ENCODE measurements at places on chromosomes 3 and 15. TPM values are rescaled to one million over a fixed set of nuclear protein-coding genes. Genes with fewer than 3 reads are reported as not detected.

- H3K27me3 ChIP-seq, result peaks cover 22% of the 10 kb centered on the region
- no peak for DNase-seq
- H3K36me3 ChIP-seq, result no peaks in the 10 kb centered on the region
- no peak overlapping the region for H3K4me3 ChIP-seq
- no peak overlapping the region for H3K27ac ChIP-seq
- peaks cover 12% of the 10 kb centered on the region for H3K4me1 ChIP-seq
Measured at GRCh38 chr15:68469162-68470048, 37.4 kb upstream of the ITGA11 start.

DNA sequence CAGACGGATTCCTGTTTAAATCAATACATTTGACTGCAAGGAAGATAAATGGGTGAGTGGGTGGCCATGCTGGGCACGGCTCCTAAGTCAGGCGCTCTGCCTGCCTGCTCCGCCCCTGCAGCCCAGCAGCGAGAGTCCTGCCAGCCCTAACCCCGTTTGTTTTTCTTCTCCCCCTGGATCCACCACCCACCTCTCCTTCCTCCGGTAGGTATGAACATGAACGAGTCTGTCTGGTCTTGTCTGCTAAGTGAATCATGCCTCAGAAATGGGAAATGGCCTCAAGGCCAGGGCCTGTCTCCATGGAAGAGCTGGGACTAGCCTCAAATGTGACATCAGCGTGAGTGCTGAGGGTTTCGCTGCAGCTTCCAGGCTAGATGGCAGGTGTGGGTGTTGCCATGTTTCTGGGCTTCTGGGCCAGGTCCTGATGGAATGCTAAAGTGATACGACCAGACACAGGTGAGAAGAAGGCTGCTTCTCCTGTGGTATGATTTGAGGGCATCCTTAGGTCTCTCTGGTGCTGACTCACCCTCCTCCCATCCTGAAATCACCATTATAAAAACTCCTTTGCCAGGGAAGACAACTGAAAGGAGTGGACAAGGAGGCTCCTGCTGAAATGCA lies 5.6 kb upstream of the FEM1B start:
- H3K36me3 ChIP-seq, result no peaks in the 10 kb centered on the region
- H3K27ac ChIP-seq, result no peak overlapping the region
- peaks cover 5% of the 10 kb centered on the region for H3K27me3 ChIP-seq
- no peaks in the 10 kb centered on the region for H3K4me1 ChIP-seq
- no peak for DNase-seq

DNA sequence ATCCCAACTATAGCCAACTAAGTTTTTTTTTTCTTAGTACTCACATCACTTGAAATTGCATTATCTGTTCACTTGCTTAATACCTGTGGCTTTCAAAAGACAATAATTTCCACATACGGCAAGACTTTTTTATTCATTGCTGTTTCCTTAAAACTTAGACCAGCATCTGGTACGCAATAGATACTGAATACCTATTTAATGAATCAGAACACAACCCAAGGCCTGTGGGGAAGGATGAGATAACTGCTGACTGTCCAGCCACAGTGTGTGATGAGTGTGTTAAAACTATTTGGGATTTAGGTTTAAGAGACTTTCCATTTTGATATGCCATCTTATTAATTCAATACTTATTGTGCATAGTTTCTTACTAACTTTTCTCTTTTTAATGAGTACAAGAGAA lies 988.7 kb downstream of the NTRK3 start:
- H3K4me3 ChIP-seq, result no peak overlapping the region
- no peak overlapping the region for H3K27ac ChIP-seq
- H3K4me1 ChIP-seq, result no peaks in the 10 kb centered on the region
- 0 out of 3 replicates have a peak, but pooled peaks cover 2% of the 10 kb centered on the region for H3K36me3 ChIP-seq

ENTPD3 gene
- total RNA-seq, result 0.44 TPM

SERPINI2 gene
- 0.13 TPM for total RNA-seq

DNA sequence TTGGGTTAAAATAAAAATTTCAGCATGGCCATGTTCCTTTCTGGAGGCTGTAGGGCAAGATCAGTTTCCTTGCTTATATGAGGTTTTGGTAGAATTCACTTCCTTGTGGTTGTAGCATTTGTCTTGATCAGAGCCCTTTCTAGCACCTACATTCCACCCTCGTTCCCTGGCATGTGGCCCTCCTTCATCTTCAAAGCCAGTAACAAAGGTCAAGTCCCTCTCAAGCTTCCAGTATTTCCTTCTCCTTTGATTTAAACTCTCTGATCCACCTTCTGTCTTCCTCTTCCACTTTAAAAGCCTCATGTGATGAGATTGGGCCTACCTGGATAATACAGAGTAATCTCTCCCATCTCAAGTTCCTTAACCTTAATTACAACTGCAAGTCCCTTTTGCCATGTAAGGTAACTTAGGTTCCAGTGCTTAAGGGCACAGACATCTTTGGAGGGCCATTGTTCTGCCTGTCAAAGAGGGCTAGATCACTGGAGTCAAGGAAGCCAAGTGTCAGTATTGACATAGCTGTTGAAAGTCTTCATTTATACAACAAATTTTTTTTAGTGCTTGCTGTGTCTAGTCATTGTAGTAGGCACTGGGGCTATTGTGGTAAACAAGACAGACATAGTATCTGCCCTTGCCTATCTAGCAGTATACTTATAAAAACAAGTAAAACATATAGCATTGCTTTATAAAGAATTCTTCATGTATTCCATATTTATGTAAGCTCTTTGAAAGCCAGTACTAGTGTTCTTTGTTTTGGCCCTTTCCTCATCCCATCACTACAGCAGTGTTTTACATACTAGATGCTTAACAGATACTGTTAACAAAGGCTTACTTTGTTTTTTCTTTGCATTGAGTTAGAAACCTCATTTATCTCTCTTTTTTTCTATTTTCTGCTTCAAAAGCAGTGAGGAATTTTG lies 40.7 kb downstream of the GLCE start:
- no peak overlapping the region for H3K4me3 ChIP-seq
- H3K36me3 ChIP-seq, result no peaks in the 10 kb centered on the region
- H3K27ac ChIP-seq, result no peak overlapping the region
- no peaks in the 10 kb centered on the region for H3K27me3 ChIP-seq
- DNase-seq, result no peak

GRCh38 chr15:68411343-68411675 lies 20.7 kb downstream of the ITGA11 start:
- no peaks in the 10 kb centered on the region for H3K36me3 ChIP-seq
- H3K27ac ChIP-seq, result no peak overlapping the region
- DNase-seq, result no peak
- H3K4me3 ChIP-seq, result no peak overlapping the region
- peaks cover 17% of the 10 kb centered on the region for H3K27me3 ChIP-seq
- no peaks in the 10 kb centered on the region for H3K4me1 ChIP-seq

RTF1 gene
- total RNA-seq, result 23.3 TPM

DNA sequence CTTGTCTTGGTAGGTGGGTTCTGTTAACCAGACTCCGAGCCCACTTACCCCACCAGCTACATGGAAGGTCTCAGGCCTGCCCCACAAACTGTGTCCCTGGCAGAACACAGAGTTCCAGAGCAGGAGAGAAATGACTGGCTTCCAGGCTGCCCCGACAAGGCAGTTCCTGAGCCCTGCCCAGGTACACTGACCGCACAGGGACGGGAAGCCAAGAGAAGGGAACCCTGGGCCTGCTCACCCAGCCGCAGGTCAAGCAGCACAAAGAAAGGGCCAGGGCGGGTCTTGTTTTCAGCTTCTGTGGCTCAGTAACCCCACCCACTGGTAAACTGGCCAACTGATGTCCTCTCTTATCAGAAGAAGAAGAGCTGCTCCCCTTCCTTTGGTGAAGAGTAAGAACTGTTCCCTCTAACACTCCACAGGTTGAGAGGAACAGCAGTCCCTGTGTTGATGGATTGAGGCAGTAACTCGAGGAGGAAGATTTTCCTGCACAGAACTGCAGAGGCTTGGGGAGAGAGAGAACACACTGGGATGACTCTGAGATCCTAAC lies 68.4 kb downstream of the CRTC3 start:
- peaks cover 34% of the 10 kb centered on the region for H3K4me1 ChIP-seq
- H3K36me3 ChIP-seq, result peaks cover 15% of the 10 kb centered on the region
- peak overlapping the region; percentile 86 for H3K27ac ChIP-seq
- peak overlapping the region; percentile 4 for H3K4me3 ChIP-seq

B3GALNT1 gene
- total RNA-seq, result 2.0 TPM

DNA sequence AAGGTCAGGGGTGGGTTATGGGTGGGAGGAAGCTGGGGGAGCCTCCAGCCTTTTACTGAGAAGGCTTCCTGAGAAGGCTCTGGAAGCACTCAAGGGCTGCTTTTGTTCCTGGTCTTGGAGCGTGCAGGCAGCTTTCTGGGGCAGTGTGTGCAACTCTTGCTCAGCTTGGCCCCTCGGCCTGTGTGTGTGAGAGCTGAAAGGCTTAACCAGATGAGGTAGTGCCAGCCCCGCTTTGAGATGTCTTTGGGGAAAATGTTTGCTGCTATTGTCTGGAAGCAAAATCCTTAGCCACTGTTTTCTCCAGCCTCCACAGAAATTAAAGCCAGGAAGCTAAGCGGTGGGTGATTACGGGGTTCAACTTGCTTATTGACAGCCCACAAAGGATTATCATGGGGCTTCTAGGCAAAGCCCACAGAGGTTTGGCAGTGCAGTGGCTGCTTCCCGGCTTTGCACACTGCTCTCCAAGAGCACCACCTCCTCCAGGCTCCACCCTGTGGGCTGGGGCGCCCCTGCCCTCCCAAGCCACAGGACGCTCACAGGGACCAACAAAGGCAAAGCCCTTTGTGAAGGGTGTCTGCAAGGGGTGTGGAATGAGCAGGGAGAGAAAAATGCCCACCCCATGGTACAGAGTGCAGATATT lies 121.7 kb upstream of the TLE3 start:
- no peak for DNase-seq
- H3K27ac ChIP-seq, result no peak overlapping the region
- no peak overlapping the region for H3K4me3 ChIP-seq
- no peaks in the 10 kb centered on the region for H3K36me3 ChIP-seq

LSMEM2 gene
- total RNA-seq, result not detected

- H3K27ac ChIP-seq, result no peak overlapping the region
- no peak overlapping the region for H3K4me3 ChIP-seq
- peaks cover 76% of the 10 kb centered on the region for H3K36me3 ChIP-seq
- no peak for DNase-seq
Measured at GRCh38 chr15:43414196-43414595, 43.3 kb downstream of the TUBGCP4 start.

GRCh38 chr15:29098652-29099051 lies 171.0 kb downstream of the NSMCE3 start:
- H3K4me3 ChIP-seq, result no peak overlapping the region
- peaks cover 24% of the 10 kb centered on the region for H3K36me3 ChIP-seq
- no peak for DNase-seq
- H3K4me1 ChIP-seq, result no peaks in the 10 kb centered on the region

DNA sequence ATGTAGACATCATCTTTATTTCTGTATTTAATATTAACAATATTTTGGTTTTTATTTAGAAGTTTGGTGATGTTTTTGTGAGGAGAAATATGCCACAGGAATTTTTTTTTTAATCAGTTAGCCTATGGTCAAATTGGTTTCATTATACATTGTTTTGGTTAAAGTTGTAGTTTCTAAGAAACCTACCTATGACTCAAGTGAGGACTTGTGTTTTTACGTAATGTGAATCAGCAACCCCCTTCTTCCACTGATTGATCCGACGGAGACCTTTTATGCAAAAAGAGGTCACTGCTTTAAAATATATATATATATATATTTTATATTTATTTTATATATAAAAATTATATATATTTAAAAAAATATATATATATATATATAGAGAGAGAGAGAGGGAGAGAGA lies 698.1 kb downstream of the FHIT start:
- H3K36me3 ChIP-seq, result no peaks in the 10 kb centered on the region
- no peaks in the 10 kb centered on the region for H3K4me1 ChIP-seq
- no peak for DNase-seq
- H3K27ac ChIP-seq, result no peak overlapping the region
- H3K27me3 ChIP-seq, result no peaks in the 10 kb centered on the region
- no peak overlapping the region for H3K4me3 ChIP-seq

- no peaks in the 10 kb centered on the region for H3K36me3 ChIP-seq
- H3K27me3 ChIP-seq, result no peaks in the 10 kb centered on the region
- no peak for DNase-seq
Measured at GRCh38 chr3:129727707-129728106, 121.2 kb upstream of the PLXND1 start.

- H3K27me3 ChIP-seq, result no peaks in the 10 kb centered on the region
- H3K4me3 ChIP-seq, result no peak overlapping the region
- H3K36me3 ChIP-seq, result no peaks in the 10 kb centered on the region
- H3K4me1 ChIP-seq, result peaks cover 55% of the 10 kb centered on the region
Measured at GRCh38 chr3:194575484-194576210, 57.6 kb downstream of the TMEM44 start.

IL12A gene
- 0.13 TPM for total RNA-seq

GRCh38 chr3:117367861-117368260 lies 658.3 kb downstream of the TUSC7 start:
- no peak overlapping the region for H3K4me3 ChIP-seq
- no peaks in the 10 kb centered on the region for H3K27me3 ChIP-seq
- H3K4me1 ChIP-seq, result no peaks in the 10 kb centered on the region

- H3K4me1 ChIP-seq, result no peaks in the 10 kb centered on the region
- no peaks in the 10 kb centered on the region for H3K27me3 ChIP-seq
- H3K4me3 ChIP-seq, result no peak overlapping the region
- no peaks in the 10 kb centered on the region for H3K36me3 ChIP-seq
- DNase-seq, result no peak
Measured at GRCh38 chr3:134356411-134357040, 17.7 kb downstream of the AMOTL2 start.

GOLIM4 gene
- total RNA-seq, result 27.0 TPM

DNA sequence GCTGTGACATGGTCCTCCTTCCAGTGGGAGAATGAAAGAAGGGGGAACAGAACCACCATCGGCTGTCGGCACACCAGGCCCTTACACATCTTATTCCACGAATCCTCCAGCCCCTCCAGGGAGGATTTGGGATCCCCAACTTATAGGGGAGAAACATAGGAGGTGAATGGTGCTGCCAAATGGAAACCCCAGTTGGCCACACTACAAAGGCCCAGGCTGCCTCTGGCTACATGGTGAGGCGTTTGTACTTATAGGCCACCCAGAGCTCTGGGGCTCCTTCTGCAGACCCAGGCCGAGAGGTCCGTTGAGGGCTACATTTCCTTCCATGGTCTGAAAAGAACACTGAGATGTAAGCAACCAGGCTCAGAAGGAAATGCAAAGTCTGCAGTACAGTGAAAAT lies 12.0 kb downstream of the AMOTL2 start:
- H3K4me1 ChIP-seq, result no peaks in the 10 kb centered on the region
- no peaks in the 10 kb centered on the region for H3K36me3 ChIP-seq
- no peak overlapping the region for H3K4me3 ChIP-seq
- no peak overlapping the region for H3K27ac ChIP-seq

TLE3 gene
- total RNA-seq, result 78.3 TPM

GRCh38 chr3:149266736-149267135 lies 45.1 kb upstream of the CP start:
- H3K27ac ChIP-seq, result no peak overlapping the region
- H3K27me3 ChIP-seq, result peaks cover 2% of the 10 kb centered on the region
- H3K36me3 ChIP-seq, result no peaks in the 10 kb centered on the region
- no peak overlapping the region for H3K4me3 ChIP-seq

DAPK2 gene
- 3.3 TPM for total RNA-seq

EFCAB12 gene
- 1.1 TPM for total RNA-seq

DNA sequence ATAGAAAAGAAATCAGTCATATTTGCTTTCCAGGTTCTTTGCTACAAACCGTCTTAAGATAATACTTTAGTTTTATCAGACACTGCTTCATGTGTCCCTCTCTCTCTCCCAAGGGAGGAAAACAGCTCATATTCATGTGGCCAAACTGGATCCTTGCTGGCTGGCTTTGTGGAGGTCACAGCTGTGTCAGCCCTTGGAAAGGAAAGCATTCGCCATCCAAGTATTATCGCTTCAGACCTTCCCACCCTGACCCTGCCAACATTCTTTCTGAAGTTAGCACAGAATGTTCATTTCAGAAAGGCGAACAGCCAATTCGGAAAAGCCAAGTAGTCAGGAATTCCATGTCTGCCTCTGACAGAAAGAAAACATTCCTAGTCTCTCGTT lies 213.6 kb downstream of the FEZF2 start:
- H3K4me1 ChIP-seq, result no peaks in the 10 kb centered on the region
- no peak for DNase-seq
- no peak overlapping the region for H3K4me3 ChIP-seq
- no peaks in the 10 kb centered on the region for H3K36me3 ChIP-seq
- H3K27ac ChIP-seq, result no peak overlapping the region
